ENCODE measurements at places on chromosomes 3 and 15. TPM values are rescaled to one million over a fixed set of nuclear protein-coding genes. Genes with fewer than 3 reads are reported as not detected.
A peak's percentile ranks its signal among the peaks of the same experiment; 100 is the strongest.

SNTN gene
- not detected for polyA plus RNA-seq

CACNA2D3 gene
- polyA plus RNA-seq = not detected

DNA sequence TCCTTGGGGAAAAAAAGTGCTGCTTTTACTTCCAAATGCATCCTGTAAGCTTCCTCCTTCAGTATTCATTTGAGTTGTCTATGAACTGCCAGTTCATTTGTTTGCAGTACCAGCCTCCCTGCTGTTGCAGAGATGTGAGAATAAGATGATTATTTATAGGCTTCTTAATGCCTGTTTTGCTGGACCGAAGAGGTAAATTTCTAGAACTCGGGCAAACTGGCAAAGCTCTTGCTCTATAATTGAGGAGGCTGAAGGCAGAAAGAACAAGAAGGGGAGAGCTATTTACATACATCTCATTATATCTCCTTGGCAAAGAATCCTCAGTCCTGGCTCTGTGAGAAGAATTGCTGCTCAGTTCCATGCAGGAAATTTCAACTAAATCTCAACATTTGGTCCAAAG lies 790.4 kb downstream of the GRM7 start:
- DNase-seq = no peak

DPPA2 gene
- not detected for polyA plus RNA-seq

- no peak for DNase-seq
Observed at GRCh38 chr15:94225616-94226015, 5.7 kb upstream of the MCTP2 start.

- DNase-seq = no peak
Observed at GRCh38 chr15:65204931-65205660, 6.2 kb downstream of the CILP start.

TLR9 gene
- not detected for polyA plus RNA-seq

DNA sequence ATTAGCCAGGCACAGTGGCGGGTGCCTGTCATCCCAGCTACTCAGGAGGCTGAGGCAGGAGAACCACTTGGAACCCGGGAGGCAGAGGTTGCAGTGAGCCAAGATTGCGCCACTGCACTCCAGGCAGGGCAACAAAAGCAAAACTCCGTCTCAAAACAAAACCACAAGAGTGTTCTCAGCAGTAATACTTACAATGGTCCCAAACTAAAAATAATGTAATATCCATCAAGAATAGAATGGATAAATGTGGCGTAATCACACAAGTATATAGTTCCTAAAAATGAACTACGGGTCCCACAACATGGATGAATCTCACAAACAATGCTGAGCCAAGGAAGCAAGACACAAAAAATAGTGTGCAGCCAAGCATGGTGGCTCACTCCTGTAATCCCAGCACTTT lies 39.2 kb downstream of the STAG1 start:
- DNase-seq = no peak

DNA sequence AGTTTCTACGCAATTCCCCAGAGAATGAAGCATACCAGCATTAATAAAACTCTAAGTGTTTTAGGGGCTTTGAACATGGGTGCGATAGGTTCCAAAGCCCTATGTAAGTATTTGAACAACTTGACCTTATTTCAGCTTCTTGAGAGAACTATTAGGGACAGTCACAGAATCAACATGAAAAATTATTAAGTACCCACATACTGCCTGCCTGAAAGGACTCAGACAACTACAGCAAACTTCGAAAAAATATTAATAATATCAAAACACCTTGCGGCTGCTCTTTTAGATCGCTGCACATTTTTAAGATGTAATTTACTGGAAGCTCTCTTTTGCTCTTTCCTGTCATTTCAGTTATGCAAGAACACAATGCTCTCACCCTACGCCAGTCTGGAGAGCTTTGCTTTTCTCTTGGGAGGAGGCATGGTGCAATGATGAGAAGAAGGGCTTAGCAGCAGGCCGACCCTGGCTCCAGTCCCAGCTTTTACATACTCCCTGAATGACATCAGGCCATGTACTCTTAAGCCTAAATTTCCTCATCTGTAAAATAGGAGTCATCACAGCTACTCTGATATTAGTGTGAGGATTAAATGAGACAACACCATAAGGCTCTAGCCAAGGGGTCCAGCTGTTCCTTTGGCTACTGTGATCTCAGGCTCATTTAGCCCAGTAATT lies 640.7 kb downstream of the FHIT start:
- no peak for DNase-seq

DNA sequence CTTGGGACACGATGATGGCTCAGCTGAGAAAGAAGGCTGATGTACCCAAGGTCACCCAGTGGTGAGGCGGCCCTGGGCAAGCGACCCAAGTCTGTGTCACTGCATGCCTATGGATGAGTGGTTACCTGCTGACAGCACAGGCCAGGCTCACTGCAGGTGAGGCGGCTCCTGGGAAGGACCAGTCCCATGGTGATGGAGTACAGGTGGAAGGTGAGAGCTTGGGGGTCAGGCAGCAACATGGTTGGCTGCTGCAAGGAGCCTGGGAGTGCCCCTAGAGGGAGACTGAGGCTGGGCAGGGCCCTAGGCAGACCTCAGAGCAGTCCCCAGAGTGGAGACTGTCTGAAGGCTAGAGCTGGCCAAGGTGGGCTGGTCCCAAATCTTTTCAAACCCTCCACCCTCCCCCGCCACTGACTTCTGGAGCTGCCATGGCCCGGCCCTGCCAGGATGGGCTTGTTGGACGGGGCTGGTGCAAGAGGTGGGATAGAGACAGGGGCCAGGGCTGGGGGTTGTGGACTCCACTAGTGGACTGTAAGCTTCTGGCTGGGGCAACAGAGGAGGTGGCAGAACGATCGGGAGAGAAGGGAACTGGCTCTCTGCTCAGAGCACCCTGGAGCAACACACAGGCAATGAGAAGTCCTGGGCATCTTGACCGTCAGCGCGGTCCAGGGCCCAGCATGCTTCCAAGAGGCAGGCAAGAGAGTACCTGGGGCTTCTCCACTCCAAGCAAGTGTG lies 72.5 kb upstream of the SLC6A11 start:
- no peak for DNase-seq

DNA sequence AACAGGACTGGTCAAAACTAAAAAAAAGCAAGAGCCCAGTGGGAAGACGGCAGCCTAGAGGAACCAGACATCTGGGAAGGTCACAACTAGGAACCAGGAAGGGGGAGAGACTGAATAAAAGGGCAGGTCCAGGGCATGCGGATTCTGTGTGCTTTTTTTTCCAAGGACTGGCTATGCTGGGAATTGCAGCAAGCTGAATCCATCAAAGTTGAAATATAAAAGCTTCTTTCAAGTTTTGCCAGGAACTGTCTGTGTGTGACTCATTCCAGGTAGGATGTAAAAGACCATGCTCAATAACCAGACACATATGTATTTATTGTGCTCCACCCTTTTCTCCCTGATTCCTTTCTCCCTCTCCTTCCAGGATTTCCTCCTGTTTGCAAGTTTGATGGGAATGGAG lies 47.9 kb upstream of the CCDC80 start:
- no peak for DNase-seq

GRCh38 chr3:194811118-194811517 lies 125.4 kb downstream of the FAM43A start:
- DNase-seq = no peak

- DNase-seq = peak; percentile 37
Observed at GRCh38 chr3:16801223-16801622, 83.5 kb upstream of the PLCL2 start.

GRCh38 chr15:79721256-79721655 lies 175.6 kb downstream of the MTHFS start:
- no peak for DNase-seq

DNA sequence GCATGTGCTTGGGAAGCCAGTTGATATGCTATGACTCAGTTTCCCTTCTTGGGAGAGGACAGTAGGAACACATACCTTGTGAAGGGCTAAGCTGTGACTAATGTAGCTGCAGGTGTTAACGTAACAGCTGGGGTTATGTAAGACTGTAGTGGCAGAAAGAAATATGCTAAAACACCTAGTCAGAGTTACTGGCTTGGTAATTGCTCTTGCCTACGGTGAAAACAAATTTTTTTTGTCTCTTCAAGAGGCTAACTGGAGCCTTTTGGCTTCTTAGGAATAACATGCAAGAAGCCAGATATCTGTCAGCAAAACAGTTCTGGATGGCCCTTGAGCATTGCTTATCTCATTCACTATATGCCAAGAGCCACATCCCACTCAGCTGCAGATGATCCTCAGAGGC lies 1.4 kb downstream of the MAPKBP1 start:
- DNase-seq = no peak

DNA sequence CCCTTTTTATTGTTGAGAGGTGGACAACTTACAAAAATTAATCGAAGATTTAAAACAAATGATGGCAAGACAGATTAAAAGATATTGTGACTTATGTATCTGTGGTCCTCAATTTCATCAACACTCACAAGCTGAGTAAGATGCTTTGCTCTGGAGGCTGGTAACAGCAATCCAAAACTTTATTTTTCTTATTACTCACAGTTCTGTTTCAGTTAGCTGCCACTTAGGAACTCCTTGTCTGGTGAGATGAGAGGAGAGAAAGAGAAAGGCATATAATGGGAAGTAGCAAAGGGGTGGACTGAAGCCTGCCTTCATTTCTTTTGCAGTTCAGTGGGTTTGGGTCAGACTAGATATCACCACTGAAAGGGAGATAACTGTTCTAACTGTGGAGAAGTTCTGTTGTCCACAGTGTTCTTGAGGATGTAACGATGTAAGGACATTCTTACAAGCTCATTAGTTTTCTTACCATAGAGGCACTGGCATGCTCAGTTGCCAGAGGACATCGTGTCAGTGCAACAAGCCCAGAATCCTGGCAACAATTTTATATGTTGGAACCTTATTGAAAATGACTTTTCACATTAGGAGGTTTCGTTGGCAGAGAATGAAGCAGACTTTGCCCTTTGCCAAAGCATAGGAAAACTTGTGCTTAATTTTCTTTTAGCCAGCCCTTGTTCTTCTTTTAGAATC lies 93.6 kb downstream of the PLCL2 start:
- no peak for DNase-seq

GRCh38 chr3:111917300-111917699 lies 58.2 kb downstream of the PHLDB2 start:
- no peak for DNase-seq

- DNase-seq = no peak
Observed at GRCh38 chr15:90711842-90712241, 5.3 kb upstream of the BLM start.

- DNase-seq = no peak
Observed at GRCh38 chr3:30140356-30141075, 465.9 kb upstream of the TGFBR2 start.

MED12L gene
- polyA plus RNA-seq = 0.22 TPM

- DNase-seq = peak; percentile 28
Observed at GRCh38 chr3:123723522-123724168, 138.8 kb upstream of the HACD2 start.

DNA sequence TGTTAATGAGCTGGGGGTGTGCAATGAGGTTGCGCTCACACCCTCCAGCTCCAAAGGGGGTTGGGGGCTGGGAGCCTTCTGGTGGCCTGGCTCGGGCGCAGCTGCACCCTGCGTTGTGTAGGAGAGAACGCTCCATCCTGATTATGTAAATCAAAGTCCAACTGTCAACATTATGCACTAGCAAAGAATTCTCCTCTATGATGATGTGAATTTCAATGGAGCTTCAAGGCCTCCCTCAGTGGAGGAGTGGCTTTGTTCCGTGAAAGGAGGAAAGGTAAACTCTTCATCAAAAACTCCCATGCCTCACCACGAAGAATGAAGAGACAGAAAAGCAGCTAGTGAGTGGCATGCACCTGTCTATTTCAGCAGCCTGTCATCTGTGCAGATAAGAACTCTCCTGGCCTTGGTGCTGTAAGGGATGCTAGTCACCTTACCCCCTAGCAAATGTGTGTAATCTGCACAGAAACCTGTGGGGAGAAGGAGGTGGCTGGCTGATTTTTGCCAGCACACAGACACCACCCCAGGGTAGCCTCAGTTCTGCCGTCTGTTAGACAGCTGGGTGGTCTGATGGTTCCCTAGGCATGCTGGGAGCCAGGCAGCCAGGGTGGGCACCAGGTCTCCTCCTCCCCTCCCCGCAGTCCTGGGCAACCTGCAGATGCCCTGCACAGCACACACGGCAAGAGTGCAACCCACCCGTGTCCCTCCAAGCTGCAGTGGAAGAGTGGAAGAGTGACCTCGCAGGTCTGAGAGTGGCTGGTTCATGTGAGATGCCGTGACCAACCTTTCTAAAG lies 47.0 kb upstream of the TRPM1 start:
- DNase-seq = no peak

MAPK6 gene
- polyA plus RNA-seq = 13.6 TPM

FBXL2 gene
- 0.36 TPM for polyA plus RNA-seq

PIGBOS1 gene
- polyA plus RNA-seq = 39.8 TPM

GRCh38 chr15:72302955-72303354 lies 17.0 kb downstream of the CELF6 start:
- DNase-seq = no peak
